ENCODE measurements at places on chromosomes 12 and 14.
A peak's percentile ranks its signal among the peaks of the same experiment; 100 is the strongest.

DNA sequence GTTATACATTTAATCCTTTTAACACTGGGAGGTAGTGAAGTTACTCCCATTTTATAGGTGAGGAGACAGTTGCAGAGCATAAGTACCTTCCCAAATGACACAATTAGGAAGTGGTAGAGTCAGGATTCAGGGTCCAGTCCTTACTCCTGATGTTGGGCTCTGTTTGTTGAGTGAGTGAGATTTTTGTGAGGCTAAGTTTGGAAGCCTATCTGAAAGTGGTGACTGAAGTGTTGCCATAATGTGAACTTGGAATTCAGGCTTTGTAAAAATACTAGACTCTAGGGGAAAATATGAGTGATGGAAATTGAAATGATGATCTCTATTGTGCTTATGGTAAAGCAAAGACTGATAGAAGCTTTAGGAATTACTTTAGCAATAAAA is 2.2 kb downstream of the NUDT4 start:
- no peak for DNase-seq

- no peak for DNase-seq
Observed at GRCh38 chr12:132326646-132327045, 2.7 kb downstream of the GALNT9 start.

DNA sequence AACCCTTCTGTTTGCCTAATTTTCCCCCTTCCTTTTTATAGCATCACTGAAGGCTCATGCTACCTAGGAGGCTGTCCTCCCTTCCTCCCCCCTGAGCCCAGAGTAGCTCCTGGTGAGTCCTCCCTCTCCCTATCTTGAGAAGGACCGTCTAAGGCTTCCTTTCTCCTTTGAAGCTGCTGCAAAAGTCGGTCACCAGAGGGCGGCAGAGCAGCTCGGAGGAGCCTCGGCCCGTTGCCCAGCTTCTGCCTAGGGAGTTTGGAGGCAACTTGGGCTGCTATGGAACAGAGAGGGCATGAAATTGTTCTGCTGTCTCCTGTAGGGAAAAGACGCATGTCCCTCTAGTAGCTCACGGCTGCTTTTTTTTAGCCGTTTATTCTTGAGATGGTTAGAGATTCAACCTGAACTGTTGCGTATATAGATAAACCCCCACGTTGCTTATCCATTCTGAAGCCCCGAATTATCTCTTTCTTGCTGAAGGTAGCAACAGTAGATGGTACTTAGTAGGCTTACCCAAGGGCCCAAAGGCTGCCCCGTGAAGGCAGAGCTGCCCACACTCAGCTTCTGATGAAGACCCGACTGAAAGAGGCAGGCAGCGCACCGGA is 5.7 kb downstream of the WNT5B start:
- DNase-seq, result peak; percentile 90

- DNase-seq, result peak; percentile 95
Observed at GRCh38 chr14:74501135-74501614, 7.6 kb downstream of the ISCA2 start.

- DNase-seq, result no peak
Observed at GRCh38 chr12:6962285-6963015, 8.0 kb downstream of the PHB2 start.

Measured in NCI-H1694 treated with DMSO at 0.1 percent for 48 hours (cell line).